ENCODE measurements at places on chromosomes 4 and X.

GRCh38 chrX:46029777-46030176 lies 515.4 kb downstream of the ZNF674 start:
- no peak for DNase-seq

- no peak for DNase-seq
These were observed 79.4 kb downstream of the DCTD start for GRCh38 chr4:182837831-182838230.

DNA sequence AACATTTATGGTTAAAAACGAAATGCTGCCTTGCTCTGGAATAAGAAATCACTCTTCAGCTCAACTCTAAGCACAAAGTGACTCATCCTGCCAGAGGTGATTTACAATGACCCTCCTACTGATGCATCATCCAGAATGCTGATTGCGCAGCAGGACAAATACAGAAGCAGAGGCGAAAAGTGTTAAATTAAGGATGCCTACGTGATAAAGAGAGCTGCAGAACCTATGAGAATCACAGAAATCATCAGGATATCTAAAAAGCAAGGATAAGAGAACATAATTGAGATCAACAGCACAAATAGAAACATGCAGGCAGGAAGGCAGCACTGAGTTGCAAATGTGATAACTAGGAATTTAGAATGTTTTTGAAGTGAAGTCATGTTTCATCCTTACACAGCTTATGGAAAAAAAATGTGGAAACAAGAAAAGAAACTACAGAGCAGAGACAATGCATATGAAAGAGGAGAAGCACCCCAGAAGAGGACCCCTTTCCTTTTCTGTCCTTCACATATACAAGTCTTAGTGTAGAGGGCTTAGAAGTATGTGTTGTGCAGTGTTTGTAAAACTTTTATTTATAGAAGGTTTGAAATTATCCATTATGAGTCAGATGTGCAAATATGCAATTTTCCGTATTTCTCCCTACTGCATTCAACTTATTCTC lies 188.4 kb downstream of the SLC7A11 start:
- DNase-seq = no peak

- peak; percentile 56 for DNase-seq
These were observed 391 bp downstream of the UBL4A start for GRCh38 chrX:154486052-154486395.

DNA sequence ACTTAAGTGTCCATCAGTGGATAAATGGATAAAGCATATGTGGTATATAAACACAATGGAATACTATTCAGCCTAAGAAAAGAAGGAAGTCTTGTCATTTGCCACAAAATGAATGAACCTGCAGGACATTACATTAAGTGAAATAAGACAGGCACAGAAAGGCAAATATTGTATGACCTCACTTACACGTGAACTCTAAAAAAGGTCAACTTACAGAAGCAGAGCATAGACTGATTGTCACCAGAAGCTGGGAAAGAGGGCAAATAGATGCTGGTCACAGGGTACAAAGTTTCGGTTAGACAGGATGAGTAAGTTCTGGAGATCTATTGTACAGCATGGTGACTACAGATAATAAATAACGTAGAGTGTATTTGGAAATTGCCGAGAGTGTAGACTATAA lies 247.7 kb downstream of the RAB28 start:
- no peak for DNase-seq

GRCh38 chr4:53005808-53006207 lies 143.7 kb downstream of the RASL11B start:
- no peak for DNase-seq

GRCh38 chrX:132045456-132045855 lies 22.4 kb downstream of the STK26 start:
- no peak for DNase-seq

DNA sequence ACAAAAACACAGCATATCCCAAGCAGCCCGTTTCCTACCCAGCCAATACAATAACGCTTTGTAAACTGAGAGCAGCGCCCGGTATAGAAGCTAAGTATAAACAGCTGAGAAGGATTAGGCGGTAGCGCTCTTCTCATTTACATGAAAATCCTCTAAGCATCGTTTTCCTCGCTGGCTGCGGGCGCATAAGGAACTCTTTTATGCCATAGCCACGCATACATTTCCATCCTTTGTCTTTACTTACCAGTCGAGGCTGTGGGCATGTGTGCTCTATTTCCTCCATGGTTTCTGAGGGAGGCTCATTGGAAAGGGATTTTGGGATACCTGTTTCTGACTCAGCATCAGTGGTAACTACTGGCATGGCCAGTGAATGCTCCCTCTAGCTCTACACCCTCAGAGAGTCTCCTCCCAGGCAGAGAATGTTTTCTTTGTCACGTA lies 383 bp downstream of the PCYT1B start:
- no peak for DNase-seq

- DNase-seq = no peak
These were observed 4.1 kb upstream of the SCRG1 start for GRCh38 chr4:173403051-173403450.

- no peak for DNase-seq
These were observed 70.2 kb upstream of the PLS3 start for GRCh38 chrX:115490814-115491213.

- DNase-seq = no peak
These were observed 42.3 kb upstream of the RNF128 start for GRCh38 chrX:106684207-106684606.

GRCh38 chr4:73396993-73397972 lies 6.8 kb upstream of the ALB start:
- DNase-seq = no peak

DNA sequence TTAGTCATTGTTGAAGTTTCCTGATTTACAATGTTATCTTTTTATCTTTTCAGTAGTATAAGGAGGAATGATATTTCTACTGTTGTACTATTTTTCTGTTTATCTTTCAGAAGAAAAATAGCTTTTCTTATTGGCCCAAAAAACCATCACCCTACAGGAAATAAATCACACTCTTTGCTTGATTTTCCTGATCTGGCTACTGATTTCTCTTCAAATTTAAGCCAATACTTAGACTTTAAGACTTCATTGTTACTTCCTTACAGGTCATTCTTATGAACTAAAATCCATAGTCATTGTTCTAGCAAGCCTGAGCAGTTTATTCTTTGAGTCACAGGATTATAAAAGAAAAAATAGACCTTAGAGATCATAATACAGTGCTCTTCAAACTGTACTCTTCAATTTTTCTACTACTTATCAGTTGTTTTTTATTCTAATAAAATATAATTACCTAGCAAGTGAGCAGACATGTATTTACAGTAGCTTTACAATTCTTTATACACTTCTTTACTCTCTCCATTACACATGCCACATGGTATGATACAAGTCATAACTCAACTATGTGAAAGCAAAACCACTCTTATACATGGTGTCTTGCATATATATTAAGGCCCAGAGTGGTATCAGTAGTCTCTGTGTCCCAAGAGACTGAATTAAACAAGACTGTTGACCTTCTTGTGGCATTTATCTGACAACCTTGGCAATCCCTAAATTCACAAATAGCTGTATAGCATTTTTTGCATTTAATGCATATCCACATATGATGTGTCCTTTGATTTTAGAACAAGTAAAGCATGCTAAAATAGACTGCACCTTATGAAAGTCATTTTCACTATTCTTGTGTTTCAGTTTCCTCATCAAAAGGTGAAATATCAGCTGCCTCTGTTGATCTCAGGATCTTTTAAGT lies 47.9 kb downstream of the TET2 start:
- no peak for DNase-seq

DNA sequence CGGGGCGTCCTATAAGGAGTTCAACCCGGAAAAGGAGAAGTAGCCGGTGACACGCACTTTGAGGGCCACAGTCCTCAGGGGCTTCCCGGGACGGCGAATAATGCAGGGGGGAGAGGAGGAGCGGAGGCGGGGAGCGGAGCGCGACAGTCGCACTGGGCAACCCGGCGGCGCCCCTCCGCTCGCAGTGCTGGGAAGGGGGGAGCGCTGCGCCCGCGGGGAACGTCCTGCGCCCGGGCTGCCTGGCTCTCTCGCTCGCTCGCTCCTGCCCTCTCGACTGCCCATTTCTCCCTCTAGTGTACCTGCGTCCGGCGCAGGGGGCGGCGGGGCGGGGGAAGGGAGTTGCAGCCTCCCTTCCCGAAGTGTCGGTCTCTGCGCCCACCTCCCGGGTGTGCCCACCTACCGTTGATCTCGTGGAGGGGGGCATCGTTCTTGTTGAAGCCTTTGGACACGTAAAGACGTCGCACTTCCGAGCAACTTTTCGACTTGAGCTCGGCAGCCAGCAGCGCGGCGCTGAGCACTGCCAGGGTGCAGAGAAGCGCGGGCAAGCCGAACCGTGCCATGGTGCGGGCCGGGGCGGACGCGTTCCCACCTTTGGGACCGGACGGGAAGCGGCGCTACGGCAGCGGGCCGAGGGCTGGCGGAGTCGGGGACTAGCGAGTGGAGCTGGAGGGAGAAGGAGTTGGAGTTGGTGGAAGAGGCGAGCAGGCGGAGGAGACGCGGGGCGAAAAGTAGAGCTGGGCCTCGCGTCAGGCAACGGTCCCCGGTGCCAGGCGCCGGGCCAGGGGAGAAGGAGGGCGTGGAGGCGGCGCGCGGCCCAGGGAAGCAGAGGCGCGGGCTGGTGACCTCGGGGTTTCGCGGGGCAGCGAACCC lies 648 bp downstream of the GPC4 start:
- no peak for DNase-seq

- no peak for DNase-seq
These were observed 540.9 kb downstream of the PPP4R3C start for GRCh38 chrX:26922278-26922677.

- DNase-seq = no peak
These were observed 14.7 kb upstream of the PITX2 start for GRCh38 chr4:110637408-110638088.

DNA sequence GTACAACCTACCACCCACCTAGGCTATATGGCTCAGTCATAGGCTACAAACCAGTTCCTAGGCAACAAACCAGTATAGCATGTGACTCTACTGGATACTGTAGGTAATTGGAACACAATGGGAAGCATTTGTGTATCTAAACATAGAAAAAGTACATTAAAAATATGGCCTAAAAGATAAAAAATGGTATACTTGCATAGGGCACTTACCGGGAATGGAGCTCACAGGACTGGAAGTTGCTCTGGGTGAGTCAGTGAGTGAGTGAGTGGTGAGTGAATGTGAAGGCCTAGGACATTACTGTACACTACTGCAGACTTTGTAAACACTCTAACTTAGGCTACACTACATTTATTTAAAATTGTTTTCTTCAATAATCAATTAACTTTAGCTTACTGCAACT lies 139.2 kb upstream of the RBPJ start:
- DNase-seq = peak; percentile 16

- DNase-seq = no peak
These were observed 191.1 kb upstream of the FAT4 start for GRCh38 chr4:125123570-125124109.

GRCh38 chrX:2383735-2384134 lies 117.0 kb downstream of the DHRSX start:
- DNase-seq = no peak

GRCh38 chr4:38242101-38242500 lies 281.9 kb downstream of the PTTG2 start:
- DNase-seq = no peak

GRCh38 chr4:138401334-138401733 lies 159.2 kb upstream of the SLC7A11 start:
- no peak for DNase-seq

DNA sequence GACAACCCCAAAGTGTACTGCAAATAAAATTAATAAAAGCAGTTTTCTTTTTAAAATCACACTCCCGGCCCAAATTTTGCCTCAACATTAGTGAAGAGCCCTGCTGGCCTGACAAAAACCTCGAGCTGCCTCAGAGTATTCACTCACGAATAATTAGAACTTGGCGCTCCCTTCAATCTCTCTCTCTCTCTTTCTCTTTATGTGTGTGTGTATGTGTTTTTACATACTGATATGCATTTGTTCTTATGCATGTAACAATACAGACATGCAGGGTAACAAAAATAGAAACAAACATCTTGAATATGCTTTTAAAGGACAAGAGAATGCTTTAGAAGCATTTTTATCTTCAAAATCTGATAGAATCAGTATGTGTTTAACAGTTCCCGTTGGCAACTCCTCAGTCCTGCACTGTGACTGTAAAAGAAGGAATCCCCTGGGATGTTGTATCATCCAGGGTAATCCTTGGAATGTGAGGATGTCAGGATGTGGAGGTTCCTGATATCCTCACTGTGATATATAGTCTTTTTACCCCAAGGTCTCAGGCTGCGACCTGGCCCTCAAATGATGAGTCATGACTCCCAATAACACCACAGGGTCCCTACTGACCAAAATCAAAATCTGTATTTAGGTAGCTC lies 53.0 kb downstream of the PTCHD1 start:
- no peak for DNase-seq

DNA sequence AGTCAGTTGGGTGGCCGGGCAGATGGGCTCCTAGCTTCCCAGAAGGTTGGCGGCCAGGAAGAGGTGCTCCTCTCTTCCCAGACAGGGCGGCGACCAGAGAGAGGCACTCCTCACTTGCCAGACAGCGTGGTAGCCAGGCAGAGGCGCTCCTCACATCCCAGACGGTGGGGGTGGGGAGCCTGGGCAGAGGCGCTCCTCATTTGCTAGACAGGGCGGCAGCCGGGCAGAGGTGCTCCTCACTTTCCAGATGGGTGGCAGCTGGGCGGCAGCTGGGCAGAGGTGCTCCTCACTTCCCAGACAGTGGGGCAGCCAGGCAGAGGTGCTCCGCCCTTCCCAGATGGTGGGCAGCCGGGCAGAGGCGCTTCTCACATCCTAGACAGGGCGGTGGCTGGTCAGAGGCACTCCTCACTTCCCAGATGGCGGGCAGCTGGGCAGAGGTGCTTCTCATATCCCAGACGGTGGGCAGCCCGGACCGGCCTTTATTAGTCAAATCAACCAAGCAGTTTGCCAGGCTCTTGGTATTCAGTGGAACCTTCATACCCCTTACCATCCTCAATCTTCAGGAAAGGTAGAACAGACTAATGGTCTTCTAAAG lies 13.5 kb upstream of the NONO start:
- DNase-seq = no peak

DNA sequence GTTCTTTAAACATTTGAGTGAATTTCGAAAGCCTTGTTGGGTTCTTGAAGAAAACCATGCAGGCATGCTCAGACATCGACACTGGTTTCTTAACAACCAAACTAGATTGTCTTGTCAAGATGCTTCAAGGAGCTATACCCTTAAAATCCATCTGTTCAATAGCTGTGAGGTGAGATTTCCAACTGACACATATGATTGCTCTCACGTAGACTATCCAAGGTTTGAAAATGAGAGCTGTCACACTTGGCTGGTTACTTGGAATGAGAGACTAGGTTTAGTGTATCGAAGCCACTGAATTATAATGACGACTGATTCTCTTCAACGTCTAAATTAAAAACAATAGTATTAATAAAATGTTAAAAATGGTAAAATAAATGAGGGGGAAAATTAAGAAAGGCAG lies 2725.5 kb downstream of the ARAP2 start:
- DNase-seq = no peak

GRCh38 chr4:34181311-34181841 lies 2062.9 kb downstream of the ARAP2 start:
- no peak for DNase-seq

GRCh38 chr4:150106886-150107285 lies 28.6 kb downstream of the DCLK2 start:
- DNase-seq = no peak

DNA sequence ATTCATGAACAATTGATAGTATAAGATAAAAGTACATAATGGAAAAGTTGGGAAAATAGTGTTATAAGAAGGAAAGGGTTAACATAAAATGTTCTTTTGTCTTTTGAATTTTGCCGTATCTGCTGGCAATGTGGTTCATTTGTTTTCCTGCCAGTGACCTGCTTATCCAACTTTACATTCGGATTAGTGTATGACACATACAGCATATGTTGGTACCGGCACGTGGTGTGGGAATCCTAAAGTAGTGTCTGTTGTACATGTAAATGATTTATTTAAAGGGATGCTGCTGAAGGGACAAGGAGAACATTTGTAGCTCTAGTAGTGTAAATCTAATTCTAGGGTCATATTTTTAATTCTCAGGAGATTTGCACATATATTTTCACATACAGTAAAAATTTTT lies 11.5 kb downstream of the RAB9A start:
- DNase-seq = no peak
